ENCODE measurements at places on chromosomes 3 and 15.

- DNase-seq = no peak
Measured at GRCh38 chr3:13235897-13236296, 162.7 kb upstream of the IQSEC1 start.

DNA sequence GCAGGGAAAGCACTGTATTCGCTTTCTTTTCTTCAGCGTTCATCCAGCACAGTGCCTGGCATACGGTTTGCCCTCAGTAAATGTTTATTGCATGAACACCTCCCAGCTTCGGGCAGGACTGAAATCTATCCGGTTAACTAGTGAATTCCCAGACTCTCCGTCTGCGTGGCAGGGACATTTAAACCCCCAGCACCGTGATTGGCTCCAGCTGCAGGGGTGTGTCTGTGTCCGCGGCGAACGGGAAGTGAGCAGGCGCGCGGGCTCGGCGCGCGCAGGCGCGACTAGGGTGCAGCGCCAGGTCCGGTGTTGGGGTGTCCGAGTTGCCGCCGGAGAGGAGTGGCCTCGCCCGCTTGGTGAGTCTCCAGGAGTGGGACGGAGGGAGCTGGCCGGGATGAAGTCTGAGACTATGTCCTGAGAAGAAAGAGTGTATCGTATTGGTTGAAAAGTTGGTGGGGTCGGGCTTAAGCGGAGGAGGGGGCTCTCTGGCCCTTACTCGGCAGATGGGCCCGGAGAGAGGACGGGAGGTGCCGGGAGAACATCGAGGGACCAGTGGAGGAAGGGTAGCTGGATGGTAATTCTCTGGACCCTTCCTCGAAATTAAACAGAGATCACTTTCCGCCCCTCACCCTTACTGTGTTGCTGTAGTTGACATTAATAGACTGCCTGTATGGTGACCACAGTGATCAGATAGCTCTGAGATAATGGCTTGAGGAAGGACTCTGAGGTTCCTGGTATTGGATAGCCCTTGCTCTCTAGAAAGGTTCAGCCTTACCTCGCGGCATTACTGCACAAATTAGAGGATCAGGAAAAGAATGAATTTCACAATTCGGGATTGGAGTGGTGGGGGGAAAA, at the start of gene SNAP23:
Gene SNAP23 (plus strand): TSS at position 274 of the 852 bp plus-strand sequence. CDS start 16,213 bp downstream, outside the sequence.
- DNase-seq = peak; percentile 86

- no peak for DNase-seq
Measured at GRCh38 chr3:35635926-35636683, 3.2 kb upstream of the ARPP21 start.

DNA sequence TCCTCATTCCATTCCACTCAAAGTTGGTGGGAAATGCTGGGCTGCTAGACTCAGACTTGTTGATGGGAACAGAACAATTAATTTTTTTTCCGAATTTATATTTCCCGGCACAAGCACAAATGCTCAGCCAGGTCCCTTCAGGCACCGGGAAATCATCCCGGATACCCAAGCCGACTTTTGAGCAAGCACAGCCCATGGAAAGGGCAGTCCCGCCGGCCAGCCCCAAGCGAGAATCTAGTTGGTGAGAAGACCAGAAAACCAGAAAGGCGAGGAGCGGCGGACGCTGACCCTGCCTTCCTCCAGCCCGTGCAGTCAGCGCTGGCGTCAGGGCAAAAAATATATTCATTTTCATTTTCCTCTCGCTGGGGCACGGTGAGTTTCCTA, 763 bp upstream of the ZIC4 start:
- no peak for DNase-seq

DNA sequence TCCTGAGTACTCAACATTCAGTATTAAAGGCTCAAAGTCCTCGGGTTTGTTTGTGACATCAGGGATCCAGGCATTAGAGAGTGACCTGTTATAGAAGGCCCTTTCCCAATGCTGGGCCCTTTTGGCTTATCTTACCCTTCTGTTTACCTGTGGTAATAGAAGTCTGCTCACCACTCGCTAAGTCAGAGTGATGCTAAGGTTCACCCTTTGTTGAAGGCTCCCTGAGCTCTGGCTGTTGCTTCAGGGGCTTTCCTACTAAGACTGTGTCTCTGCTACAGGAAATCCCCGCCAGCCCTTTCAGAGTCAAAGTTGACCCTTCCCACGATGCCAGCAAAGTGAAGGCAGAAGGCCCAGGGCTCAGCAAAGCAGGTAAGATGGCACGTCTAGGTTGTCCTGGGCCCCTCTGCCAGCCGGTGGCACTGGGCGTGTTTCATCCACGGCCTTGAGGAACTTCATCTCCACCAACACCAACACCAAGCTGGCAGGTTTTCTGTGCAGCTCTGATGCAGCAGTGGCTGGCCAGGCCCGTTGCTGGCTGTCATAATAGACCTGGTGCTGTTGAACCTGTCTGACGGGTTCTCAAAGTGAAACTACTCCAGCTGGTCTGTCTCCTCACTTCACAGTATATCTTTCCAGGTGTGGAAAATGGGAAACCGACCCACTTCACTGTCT, 99.1 kb downstream of the DNASE1L3 start:
- DNase-seq = no peak

GRCh38 chr3:172324611-172325203, 123.5 kb downstream of the GHSR start:
- no peak for DNase-seq

- DNase-seq = no peak
Measured at GRCh38 chr3:94596141-94596540, 533.3 kb downstream of the NSUN3 start.

GRCh38 chr15:79193549-79193948, 89.0 kb upstream of the ANKRD34C start:
- no peak for DNase-seq

- no peak for DNase-seq
Measured at GRCh38 chr3:161217496-161217895, 3.6 kb upstream of the NMD3 start.

DNA sequence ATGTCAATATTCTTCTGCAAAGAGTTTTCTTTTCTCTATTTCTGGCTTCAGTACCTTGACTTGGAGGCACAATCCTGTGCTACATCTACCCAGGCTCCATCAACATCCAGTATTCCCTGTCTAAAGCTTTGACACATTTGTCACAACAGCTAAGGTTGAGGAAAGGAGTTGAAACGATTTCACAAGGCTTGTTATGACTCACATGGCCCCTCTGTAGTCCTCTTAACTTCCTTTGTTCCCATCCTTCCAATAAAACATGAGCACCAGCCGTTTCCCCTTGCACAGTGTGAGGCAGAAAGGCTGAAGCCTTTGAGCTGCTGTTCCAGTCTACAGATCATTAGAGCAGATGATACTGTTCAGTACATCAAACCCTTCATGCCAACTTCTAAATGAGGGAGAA, 163.0 kb upstream of the TMCO5A start:
- DNase-seq = no peak

- DNase-seq = no peak
Measured at GRCh38 chr15:98501632-98502031, 146.7 kb upstream of the IGF1R start.

- no peak for DNase-seq
Measured at GRCh38 chr3:187104933-187105332, 34.4 kb downstream of the RPL39L start.

DNA sequence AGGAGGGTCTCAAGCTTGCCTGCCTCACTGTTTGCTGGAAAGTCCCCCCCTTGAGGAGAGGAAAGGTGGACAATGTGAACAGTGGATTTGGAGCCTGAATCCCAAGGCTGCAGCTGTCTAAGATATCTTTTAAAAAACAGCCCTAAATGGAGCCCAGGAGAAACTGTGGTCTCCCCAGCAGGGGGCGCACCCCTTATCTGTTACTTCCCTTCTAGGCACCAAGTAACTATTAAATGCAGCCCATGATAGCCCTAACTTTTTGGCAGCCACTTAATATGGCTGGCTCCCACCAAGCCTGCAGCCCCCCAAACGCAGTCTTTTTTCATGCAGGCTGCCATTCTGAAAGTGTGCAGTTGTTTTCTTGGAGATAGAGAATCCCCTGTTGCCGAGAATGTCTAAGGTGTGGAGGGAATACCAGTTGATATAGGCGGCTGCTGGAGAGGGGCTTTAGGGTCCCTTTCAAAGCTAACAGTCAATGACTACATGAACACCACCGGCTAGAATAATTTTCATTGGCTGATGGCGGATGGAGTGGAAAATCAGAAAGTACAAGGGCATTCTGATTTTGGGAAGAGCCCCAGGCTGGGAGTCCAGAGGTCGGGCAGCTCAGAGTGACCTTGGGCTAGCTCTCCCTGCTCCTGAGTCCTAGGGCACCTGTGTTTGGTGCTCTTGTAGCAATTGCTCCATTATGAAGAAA, 1.3 kb downstream of the RHCG start:
- no peak for DNase-seq

- no peak for DNase-seq
Measured at GRCh38 chr3:106337116-106337515, 468.3 kb upstream of the CBLB start.

DNA sequence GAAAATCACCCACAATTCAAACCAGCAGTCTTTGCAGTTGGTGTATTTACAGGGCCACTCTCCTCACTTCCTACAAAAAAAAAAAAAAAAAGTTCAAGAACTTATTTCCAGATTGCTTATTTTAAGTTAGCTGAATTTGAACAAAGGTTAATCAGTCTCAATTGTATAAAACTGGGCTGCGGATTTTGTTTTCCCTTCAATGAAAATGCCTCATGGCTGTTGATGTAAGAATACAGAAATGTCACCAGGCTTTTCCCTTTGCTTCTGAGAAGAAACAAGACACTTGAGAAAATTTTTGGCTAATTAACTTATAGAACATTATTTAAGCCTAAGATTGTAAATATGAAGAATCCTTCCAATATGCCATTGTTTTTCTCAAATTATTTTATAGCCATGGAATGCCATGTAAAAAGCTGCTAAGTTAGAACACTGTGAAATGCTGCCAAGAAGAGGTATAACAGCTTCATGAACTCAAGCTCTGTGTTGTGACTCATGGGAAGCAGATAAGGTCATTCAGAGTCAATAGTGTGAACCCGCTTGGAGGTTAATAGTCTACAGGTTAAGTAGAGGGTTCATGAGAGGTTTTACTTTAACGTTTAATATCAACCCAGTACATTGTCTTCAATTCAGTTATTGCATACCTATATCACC, 84.3 kb upstream of the ABI3BP start:
- no peak for DNase-seq

GRCh38 chr3:106810300-106810875, 566.9 kb upstream of the CCDC54 start:
- DNase-seq = no peak

GRCh38 chr3:49428752-49429080, 408 bp downstream of the NICN1 start:
- no peak for DNase-seq

DNA sequence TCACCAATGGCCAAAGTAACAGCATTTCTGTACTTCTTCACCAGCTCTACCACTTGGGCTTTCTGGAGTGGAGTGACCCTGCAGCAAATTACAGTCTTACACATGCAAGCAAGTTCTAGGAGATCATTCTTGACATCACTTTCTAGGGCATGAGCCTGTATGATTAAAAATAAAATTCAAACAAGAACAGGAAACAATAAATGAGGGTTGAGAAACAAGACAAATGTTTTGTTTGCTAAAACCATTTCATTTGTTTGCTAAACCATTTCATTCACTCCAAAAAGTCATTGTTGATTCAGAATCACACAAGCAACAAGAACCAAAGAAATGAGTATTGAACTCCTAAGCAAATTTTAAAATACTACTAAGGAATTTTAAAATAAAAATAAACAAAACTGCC, 220.9 kb downstream of the ATP8B4 start:
- no peak for DNase-seq

DNA sequence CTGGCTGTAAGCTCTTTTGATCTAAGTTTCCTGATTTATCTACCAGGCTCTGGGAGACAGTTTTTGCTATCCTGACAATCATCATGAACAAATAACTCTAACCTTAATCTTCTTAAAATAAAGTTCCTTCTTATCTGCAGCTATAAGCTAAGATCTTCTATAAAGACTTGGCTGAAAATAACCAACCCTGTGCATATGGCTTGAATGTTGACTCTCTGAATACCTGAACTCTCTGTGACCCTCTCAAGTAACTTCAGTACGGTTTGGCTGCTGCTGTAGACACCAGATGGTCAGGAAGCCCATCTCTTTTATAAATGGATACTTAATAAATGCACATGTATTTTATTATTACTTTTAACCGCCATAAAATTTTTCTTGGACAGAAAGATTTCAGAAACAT, 412.4 kb upstream of the CBLB start:
- DNase-seq = no peak

DNA sequence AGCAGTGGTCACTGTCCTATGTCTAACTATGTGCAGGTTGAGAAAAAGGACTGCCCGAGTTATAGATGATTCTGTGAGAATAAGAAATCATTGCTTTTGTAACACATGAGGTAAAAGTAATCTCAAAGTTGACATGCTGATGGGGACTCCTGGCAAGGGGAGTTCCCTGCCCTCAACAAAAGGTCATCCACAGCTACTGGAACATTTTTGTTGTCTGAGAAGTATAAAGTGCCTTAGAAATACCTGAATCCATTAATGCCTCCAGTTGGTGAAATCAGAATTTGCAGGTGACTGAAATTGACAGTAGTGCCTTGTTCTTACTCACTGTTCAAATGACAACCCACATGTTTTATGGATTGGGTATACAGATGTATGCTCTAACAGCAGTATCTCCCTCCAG, 43.7 kb upstream of the RBM5 start:
- no peak for DNase-seq

- no peak for DNase-seq
Measured at GRCh38 chr3:129585949-129586657, 20.4 kb downstream of the PLXND1 start.

DNA sequence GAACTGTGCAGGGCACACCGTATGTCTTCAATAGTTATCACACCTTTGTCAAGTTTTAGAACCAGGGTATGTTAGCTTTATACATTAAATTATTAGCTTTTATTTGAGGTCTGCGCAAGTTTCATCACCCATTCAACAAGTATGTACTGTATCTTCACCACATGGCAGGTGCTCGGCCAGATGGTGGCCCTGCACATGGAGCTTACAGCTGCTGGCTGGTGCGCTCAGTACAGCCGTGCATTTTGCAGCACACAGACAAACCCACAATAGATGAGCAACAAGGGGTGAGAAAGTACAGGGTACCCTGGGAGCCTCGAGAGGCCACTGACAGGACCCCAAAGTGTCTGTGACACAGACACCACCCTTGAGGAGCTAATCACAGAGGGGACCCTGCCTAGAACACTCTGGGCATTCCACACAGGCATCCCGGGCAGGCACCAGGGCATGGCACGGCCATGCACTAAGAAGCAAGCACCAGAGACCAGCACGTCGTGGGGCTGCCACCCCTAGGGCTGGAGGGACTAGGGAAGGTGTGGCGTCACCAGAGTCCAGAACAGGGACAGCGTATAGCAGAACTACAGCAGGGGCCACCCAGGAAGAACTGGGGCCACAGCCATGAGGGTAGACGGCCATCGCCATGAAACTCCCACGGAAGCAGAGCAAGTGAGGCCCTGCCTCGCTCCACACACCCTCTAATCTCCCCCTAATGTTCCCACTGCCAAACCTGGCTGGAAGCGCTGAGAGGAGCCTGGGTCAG, 27.4 kb downstream of the ZXDC start:
- no peak for DNase-seq
